ENCODE measurements at places on chromosomes 1 and 21.

- DNase-seq, result peak; percentile 98
- peak within 1 kb of the TSS; percentile 55 for H3K4me3 ChIP-seq
- H3K36me3 ChIP-seq, result peaks cover 6% of the 10 kb centered on the region
- H3K4me1 ChIP-seq, result no peaks in the 10 kb centered on the region
- H3K27me3 ChIP-seq, result no peaks in the 10 kb centered on the region
- H3K27ac ChIP-seq, result no peak within 1 kb of the TSS
Measured at GRCh38 chr1:150281758-150282557, at the start of gene CIART. Gene CIART (plus strand): TSS chr1:150282554. CDS start chr1:150283268, 714 bp downstream.

DNA sequence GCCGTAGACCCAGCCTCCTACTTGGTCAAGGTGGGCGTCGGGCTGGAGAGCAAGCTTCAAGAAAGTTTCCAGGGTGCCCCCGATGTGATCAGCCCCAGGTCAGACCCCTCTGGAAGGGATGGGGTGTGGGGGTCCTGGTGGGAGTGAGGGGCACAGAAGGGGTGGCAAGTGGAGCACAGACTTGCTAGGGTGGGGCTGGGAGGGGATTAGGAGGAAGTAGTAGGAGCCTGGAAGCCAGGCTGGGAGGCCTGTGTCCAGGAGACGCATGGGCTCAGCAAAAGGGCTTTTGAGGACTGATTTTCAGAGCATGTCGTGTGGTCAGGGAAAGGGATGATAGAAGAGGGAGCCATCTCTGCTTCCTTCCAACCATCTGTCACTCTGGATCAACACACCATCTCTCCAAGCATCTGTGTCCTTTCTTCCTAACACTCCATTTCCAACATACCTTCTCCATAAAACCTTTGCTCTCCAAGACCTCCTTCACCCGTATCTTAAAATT is 8.5 kb downstream of the TRIM46 start:
- DNase-seq, result no peak
- no peak overlapping the region for H3K27ac ChIP-seq
- H3K36me3 ChIP-seq, result peaks cover 32% of the 10 kb centered on the region
- no peaks in the 10 kb centered on the region for H3K27me3 ChIP-seq

- no peak overlapping the region for H3K4me3 ChIP-seq
- no peak for DNase-seq
- peaks cover 17% of the 10 kb centered on the region for H3K4me1 ChIP-seq
- H3K36me3 ChIP-seq, result no peaks in the 10 kb centered on the region
- no peak overlapping the region for H3K27ac ChIP-seq
Measured at GRCh38 chr1:156429313-156430060, 60.5 kb downstream of the RHBG start.

DNA sequence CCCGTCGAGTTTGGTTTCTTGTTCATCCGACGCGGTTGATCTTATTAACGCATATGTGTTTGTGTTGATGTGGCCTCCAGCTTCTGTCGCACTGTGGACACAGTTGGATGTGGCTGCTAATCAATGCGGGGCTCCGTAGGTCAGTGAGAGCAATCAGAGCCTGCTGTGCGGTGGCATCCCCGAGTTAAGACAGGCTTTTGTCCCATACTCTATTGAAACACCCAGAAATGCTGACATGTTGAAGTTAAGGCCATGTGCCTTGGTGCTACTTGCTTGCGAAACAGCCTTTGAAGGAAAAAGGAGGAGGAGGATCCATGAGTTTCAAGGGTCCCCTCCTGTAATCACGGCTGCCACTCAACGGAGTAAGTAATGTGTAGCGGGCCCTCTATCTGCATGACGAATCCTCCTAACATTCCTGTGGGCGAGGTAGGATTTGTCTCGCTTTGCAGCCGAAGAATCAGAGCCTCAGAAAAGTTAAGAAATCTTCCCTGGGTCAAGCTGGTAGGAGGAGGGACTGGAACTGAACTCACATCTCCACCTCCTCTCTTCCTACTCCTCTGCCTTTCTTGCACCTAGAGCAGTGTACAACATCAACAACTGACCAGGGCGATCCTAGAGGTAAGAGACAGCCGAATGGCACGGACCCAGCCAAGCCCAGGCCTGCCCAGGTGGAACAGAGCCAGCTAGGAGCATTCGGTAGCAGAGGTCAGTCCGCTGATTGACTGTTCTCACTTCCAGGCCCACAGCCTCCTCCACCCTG is 19.5 kb downstream of the PDE9A start:
- no peak overlapping the region for H3K27ac ChIP-seq
- H3K4me3 ChIP-seq, result no peak overlapping the region
- H3K27me3 ChIP-seq, result no peaks in the 10 kb centered on the region
- peaks cover 6% of the 10 kb centered on the region for H3K4me1 ChIP-seq
- DNase-seq, result no peak

DNA sequence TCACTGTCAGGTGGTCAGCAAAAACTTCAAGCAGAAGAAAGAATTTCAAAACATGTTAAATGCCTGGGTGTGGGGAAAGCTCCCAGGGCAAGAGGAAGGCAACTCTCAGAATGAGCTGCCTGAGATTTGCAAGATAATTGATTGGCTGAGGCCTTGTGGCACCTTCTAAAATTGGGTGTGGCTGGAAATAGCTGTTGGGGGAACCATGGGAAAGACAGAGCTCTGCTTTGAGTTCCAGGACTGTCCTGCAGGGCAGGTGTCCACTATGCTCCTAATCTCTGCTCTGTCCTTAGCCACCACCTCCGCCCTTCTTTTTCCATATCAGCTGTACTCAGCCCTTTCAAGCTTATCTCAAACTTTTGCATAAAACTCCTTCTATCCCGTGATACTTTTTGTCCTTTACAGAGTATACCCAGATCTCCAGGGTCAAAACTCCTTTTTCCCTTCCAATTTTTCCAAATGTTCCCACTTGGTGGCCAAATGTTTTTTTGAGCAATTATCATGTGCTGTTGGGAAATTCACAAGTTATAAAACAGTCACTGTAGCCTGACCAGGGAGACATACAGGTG is 23.8 kb upstream of the PPP2R5A start:
- H3K4me1 ChIP-seq, result no peaks in the 10 kb centered on the region
- H3K27me3 ChIP-seq, result no peaks in the 10 kb centered on the region
- H3K27ac ChIP-seq, result no peak overlapping the region
- DNase-seq, result no peak
- no peak overlapping the region for H3K4me3 ChIP-seq

DNA sequence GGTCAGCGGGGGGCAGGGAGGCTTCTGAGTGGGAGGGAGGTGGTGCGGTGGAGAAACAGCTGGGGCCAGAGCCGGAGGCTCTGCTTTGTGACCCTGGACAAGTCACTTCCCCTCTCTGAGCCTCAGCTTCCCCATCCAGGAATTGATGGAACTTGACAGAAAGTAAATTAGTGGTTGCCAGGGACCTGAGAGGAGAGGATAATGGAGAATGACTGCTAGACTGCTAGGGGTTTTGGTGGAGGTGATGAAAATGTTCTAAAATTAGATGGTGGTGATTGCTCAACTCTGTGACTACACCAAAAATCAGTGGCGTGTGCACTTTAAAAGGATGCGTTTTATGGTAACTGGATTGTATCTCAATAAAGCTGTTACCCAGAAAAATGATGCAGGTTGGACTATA is 100.9 kb downstream of the ARHGEF10L start:
- no peaks in the 10 kb centered on the region for H3K4me1 ChIP-seq
- H3K27ac ChIP-seq, result no peak overlapping the region
- DNase-seq, result no peak
- H3K4me3 ChIP-seq, result no peak overlapping the region

GRCh38 chr1:32811917-32812316 is 5.2 kb downstream of the YARS1 start:
- no peak overlapping the region for H3K27ac ChIP-seq
- H3K4me1 ChIP-seq, result 0 out of 2 replicates have a peak, but pooled peaks cover 3% of the 10 kb centered on the region
- no peak for DNase-seq
- no peaks in the 10 kb centered on the region for H3K27me3 ChIP-seq
- H3K36me3 ChIP-seq, result peaks cover 3% of the 10 kb centered on the region
- no peak overlapping the region for H3K4me3 ChIP-seq

DNA sequence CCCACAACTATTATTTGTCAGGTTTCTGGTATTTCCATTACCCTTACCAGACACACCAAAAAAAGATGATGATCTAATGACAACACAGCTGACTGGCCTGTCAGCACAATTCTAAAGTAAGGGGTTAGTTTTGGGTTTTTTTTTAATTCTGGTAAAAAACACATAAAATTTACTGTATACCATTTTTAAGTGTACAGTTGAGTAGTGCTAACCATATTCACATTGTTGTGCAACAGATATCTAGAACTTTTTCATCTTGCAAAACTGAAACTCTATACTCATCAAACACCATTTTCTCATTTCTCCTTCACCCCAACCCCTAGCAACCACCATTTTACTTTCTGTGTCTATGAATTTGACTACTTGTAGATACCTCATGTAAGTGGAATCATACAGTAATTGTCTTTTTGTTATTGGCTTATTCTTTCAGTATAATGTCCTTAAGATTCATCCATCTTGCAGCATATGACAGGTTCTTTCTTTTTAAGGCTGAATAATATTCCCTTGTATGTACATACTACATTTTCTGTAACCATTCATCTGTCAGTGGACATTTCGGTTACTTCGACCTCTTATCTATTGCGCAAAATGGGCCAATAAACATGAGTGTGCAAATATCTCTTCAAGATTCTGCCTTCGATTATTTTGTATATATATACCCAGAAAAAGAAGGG is 29.8 kb downstream of the ARNT start:
- H3K4me3 ChIP-seq, result no peak overlapping the region
- no peaks in the 10 kb centered on the region for H3K4me1 ChIP-seq
- DNase-seq, result no peak
- no peaks in the 10 kb centered on the region for H3K27me3 ChIP-seq
- H3K36me3 ChIP-seq, result no peaks in the 10 kb centered on the region

DNA sequence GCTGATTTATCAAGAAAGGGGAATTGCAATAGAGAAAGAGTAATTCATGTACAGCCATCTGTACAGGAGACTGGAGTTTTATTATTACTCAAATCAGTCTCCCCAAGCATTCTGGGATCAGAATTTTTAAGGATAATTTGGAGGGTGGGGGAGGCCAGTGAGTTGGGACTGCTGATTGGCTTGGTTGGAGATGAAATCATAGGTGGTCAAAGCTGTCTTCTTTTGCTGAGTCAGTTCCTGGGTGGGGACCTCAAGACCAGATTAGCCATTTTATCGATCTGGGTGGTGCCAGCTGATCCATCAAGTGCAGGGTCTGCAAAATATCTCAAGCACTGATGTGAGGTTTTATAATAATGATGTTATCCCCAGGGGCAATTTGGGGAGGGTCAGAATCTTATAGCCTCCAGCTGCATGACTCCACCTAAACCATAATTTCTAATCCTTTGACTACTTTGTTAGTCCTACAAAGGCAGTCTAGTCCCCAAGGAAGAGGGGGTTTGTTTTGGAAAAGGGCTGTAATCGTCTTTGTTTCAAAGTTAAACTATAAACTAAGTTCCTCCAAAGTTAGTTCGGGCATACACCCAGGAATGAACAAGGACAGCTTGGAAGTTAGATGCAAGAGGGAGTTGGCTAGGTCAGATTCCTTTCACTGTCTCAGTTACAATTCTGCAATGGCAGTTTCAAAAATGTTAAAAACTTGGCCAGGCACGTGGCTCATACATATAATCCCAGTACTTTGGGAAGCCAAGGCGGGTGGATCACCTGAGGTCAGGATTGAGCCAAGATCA is 16.9 kb upstream of the RAB3B start:
- peaks cover 4% of the 10 kb centered on the region for H3K4me1 ChIP-seq
- no peaks in the 10 kb centered on the region for H3K27me3 ChIP-seq
- H3K4me3 ChIP-seq, result no peak overlapping the region
- no peak overlapping the region for H3K27ac ChIP-seq
- no peaks in the 10 kb centered on the region for H3K36me3 ChIP-seq

GRCh38 chr1:242784084-242784483 is 259.6 kb upstream of the PLD5 start:
- no peaks in the 10 kb centered on the region for H3K36me3 ChIP-seq
- H3K27me3 ChIP-seq, result no peaks in the 10 kb centered on the region
- no peaks in the 10 kb centered on the region for H3K4me1 ChIP-seq
- H3K27ac ChIP-seq, result no peak overlapping the region

DNA sequence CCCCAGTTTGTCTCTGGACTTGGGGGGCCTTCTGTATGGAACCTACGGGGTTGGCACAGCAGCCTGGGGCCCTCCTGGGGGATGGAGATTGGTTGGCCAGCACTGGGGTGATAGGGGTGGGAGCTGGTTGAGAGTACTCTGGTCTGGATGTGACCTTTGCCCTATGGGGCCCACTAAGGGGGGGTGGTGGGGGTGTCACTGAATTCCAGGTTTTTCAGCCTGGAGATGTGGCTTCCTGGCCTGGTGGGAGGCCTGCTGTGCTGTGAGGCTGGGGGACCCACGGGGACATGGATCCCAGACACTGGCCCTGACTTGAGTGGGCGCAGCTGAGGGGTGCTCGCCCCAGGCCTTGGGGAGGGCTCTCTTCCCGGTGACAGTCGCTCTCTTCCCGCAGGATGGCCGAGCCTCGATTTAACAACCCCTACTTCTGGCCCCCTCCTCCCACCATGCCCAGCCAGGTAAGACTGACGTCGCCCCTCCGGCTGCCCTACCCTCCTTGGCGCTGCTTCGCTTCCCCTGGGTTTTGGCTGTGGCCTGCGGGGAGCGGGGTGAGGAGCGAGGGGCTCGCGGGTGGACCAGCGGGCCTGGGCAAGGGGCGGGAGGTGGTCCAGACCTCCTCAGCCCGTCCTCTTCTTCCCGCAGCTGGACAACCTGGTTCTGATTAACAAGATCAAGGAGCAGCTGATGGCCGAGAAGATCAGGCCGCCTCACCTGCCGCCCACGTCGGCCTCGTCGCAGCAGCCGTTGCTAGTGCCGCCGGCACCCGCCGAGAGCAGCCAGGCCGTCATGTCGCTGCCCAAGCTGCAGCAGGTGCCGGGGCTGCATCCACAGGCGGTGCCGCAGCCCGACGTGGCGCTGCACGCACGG is 19.6 kb downstream of the ZNF362 start:
- no peak for DNase-seq
- no peak overlapping the region for H3K4me3 ChIP-seq
- no peaks in the 10 kb centered on the region for H3K36me3 ChIP-seq
- H3K27ac ChIP-seq, result no peak overlapping the region

GRCh38 chr21:14452031-14452726 is 69.2 kb upstream of the HSPA13 start:
- no peaks in the 10 kb centered on the region for H3K4me1 ChIP-seq
- no peak overlapping the region for H3K27ac ChIP-seq
- H3K27me3 ChIP-seq, result no peaks in the 10 kb centered on the region

All from iPS DF 6.9 (cell line).